ENCODE measurements at places on chromosomes 7 and 10.

DNA sequence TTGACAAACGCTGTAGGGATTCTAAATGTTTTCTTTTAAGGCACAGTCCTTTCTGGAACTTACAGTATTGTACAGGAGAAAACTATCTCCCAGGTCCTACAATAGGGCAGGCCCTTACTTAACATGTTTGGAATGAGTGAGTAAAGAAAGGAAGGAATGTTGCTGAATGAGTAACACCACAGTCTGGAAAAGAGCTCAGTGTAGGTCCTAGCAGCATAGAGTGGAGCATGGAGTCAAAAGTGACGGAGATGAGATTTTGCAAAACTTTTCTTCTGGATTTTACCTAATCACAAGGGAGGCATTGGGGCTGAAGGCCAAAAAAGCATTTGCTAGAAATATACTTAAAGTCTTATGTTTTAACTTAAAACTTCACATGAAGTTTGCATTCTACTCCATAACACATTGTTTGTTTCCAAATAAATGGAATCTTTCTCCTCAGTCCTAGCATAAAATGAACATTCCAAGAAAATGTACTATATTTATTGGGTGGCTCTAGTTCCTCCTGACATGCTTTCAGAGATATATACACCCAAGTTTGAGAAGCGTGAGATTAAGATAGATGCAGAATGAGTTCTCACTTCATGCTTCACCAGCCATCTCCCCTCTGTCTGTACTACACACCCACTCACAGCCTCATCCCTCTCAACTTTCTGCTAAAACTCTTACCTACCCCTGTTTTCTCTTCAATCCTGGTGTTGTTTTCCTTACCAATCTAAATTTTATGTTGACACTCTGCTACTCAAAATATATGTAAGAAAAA is 20.2 kb upstream of the ADD3 start:
- no peak for DNase-seq

GRCh38 chr10:1127629-1128028 is 71.4 kb downstream of the WDR37 start:
- no peak for DNase-seq

- DNase-seq = no peak
Measured at GRCh38 chr7:122726881-122727280, 24.2 kb upstream of the RNF148 start.

DNA sequence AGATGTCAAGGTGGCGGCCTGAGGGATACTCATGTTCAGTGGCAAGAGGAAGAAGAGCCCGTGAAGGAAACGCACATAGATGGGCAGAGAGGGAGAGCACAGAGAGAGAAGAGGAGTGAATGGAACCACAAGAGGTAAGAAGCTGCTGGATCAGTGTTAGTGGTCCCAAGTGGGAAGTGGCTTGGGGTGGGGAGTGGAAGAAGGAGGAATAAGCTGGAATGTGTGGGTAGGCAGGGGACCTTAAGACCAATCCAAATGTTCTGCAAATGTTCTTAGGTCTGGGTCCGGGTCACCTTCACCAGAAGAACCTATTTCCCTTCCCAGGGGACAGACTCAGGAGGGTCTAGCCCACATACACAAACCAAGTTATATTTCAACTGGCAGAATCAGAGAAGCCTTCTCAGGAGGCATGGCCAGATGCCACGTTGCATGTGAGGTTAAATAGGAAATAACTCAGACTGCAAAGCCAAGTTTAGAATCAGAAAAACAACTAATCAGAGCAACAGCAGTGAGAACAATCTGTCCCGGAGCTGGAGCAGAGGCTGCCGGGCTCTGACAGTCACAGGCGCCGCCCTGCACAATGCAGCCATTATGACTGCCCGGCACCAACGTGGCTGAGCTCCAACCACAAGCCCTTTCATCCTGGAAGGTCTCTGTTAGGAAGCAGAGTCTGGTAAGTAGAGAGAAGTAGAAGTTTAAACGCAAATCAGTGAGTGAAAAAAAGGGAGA is 78.6 kb upstream of the ARMC3 start:
- no peak for DNase-seq

- peak; percentile 84 for DNase-seq
Measured at GRCh38 chr10:24463611-24464426, 254.9 kb downstream of the KIAA1217 start.

GRCh38 chr7:78284945-78285344 is 486.4 kb downstream of the PHTF2 start:
- DNase-seq = no peak

DNA sequence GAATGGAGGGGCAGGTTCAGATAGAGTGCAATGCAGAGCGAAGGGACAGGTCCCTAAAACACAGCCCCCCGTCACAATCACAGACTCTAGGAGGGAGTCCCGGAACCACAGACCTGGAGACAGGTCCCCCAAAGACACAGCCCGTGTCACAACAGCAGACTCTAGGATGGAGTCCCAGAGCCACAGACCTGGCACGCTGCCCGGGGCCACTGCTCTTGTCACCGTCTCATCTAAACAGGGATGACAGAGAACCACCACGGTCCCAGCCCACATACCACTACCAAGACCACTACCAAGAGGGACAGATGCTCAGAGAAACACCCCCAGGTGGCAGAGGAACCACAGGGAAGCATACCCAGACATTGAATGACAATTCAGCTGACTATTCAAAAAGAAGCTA is 183.9 kb downstream of the TCERG1L start:
- no peak for DNase-seq

DNA sequence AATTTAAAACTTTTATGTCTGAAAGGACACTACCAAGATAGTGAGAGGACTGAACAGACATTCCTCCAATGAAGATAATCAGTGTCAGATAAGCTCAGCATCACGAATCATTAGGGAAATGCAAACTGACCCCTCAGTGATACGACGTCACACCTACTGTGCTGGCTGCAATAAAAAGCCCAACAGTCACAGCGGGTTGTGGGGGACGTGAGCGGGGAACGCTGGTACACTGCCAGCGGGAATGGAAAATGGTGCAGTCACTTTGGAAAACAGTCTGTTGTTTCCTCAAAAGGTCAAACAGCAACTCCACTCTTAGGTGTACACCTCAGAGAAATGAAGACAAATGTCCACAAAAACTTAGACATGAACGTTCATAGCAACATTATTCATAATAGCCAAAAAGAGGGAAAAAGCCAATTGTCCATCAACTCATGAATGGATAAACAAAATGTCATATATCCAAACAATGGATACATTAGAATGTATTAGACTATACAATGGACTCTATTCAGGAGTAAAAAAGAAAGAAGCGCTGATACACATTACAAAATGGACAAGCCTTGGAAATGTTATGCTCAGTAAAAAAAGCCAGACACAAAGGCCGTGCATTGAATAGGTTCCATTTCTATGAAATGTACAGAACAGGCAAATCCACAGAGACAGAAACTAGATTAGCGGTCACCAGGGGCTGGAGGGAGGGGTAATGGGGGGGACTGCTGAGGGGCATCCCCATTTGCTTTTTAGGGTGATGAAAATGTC is 2.4 kb upstream of the ECHS1 start:
- DNase-seq = no peak

- DNase-seq = no peak
Measured at GRCh38 chr10:85400981-85401695, 965.5 kb downstream of the GRID1 start.

Measured in activated CD4-positive, alpha-beta T cell treated with anti-CD3 and anti-CD28 coated beads, Interleukin-2, amount 50 U/mL, for 16 hours (primary cell).